Renal pelvis (tissue), 12 donors: ENCODE measurements at places on chromosomes 7 and 10. TPM values are rescaled to one million over a fixed set of nuclear protein-coding genes. Genes with fewer than 3 reads are reported as not detected.
A peak's percentile ranks its signal among the peaks of the same experiment; 100 is the strongest.

- no peak for DNase-seq
Observed at GRCh38 chr10:88890681-88891381, 10.8 kb downstream of the STAMBPL1 start.

Gene LRRC17
- polyA plus RNA-seq: 62.1 TPM

GRCh38 chr10:60573336-60573735, 183.7 kb upstream of the ANK3 start:
- DNase-seq: peak; percentile 81

DNA sequence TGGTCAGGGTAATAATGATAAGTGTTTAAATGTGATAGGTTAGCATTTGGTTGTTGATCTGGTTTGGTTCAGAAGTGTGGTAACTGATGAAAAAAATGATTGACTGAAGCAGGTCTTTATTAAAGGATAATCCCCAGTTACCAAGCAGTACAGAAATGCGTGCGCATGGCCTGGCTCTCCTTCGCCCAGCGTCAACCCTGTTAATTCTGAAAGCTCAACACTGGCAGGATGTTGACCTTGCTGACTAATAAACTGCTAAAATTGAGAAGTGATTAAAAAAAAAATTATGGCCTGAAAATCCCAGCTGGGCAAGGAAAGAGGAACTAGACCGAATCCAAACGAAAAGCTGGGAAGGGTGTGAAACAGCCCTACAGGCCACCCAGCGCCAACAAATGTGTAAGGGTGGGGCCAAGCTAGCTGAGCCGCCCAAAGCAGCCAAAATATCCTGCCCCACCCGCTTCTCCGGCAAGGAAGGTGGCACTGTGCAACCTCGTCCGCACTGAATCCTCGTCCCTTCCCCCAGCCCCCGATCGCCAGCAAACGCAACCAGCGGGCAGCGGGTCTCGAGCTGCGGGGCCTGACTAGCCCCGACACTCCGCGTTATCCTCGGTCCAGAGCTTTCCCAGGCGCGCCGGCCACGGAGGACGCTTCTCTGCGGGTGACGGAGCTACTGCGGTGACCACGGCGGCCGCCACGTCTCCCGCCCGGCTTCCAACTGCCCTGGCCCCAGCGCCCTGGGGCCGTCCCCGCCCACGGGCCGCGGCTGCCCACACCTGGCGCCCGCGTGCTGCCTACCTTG, 561 bp downstream of the SHTN1 start:
- peak; percentile 24 for DNase-seq

Gene RBM28
- 60.6 TPM for polyA plus RNA-seq

Gene ATRNL1
- polyA plus RNA-seq: 26.5 TPM
